ENCODE measurements at places on chromosomes 3 and 15.

DNA sequence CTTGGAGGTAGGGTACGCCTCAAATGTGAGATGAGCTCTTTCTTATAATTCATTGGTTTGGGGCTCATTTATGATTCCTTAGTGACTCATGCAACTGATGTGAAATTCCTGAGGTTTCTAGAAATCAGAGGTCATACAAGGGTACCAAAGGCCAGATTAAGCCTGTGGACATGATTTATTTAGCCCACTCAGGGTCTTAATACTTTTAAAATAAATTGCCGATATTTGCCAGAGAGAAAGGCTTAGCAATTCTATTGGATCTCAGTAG is 289.0 kb downstream of the NEK10 start:
- DNase-seq = no peak

DNA sequence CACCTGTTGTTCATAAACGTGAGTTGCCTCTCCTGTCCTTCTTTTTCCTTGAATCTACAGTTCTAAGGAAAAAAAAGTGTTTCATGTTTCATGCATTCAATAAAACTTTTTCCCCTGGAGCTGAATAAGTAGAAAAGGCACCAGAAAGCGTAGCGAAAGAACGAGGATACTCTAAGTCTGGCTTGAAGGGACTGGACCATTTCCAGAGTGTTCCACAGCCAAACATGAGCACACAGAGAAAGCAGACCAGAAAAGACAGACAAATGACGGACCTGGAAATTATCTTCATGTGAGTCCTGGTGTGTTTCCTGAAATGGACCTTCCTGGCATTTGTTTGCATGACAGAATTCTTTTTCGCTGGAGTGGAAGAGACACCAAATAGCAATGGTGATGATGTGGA is 204.7 kb downstream of the SV2B start:
- DNase-seq = no peak

DNA sequence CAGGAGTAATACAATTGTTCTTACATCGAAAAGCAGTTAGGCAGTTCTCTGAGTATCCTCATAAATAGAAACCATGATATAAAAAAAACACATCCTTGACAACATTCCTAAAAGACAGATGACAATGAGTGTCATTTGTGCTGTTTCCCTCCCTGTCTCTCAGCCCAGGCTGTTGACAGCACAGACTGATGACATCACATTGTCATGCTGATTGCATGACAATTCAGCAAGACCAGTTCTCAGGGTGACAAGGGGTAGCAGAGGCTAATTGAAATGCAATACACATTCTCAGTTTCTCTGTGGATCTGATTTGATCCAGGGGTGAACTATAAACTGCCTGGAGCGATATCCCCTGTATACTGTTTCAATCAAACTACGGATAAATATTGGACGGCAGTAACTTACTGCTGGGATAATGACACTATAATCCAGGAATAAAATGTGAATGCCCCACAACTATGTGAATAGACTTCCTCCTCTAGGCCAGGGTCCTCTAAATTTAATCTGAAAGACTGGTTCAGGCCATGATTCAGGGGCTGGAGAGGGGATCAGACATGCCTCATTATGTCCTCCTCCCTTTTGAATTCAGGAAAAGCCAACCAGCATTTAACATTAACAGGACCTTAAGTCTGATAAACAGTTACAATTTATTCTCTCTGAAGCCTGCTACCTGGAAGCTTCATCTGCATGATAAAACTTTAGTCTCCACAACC is 16.7 kb upstream of the EIF1B start:
- DNase-seq = no peak

DNA sequence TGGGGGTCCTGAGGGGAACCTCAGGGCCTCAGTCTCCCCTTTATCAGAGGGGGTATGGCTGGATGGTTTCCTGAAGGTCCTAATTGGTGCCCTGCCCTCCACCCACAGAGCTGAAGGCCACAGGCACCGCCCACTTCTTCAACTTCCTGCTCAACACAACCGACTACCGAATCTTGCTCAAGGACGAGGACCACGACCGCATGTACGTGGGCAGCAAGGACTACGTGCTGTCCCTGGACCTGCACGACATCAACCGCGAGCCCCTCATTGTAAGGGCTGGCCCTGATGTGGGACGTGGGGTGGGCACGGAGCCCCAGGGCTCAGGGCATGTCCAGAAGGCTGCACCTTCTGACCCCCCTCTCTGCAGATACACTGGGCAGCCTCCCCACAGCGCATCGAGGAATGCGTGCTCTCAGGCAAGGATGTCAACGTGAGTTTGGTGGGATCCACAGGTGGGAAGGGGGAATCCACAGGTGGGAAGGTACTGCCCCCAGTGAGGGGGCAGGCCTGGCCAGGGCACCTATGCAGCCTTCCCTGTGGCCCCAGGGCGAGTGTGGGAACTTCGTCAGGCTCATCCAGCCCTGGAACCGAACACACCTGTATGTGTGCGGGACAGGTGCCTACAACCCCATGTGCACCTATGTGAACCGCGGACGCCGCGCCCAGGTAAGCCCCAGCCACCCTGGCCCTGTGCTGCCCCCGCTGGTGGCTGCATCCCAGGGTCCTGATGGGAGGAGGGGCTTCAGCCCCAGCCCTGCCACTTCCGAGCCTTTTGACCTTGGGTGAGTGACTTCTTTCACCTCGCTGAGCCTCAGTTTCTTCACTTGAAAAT is 17.5 kb upstream of the GNAT1 start:
- DNase-seq = no peak
